ENCODE measurements at places on chromosomes 11 and 22.

- no peak for DNase-seq
Observed at GRCh38 chr11:134731213-134731961, 319.3 kb upstream of the B3GAT1 start.

GRCh38 chr11:68049509-68050370 is 10.9 kb downstream of the TCIRG1 start:
- DNase-seq, result no peak

DNA sequence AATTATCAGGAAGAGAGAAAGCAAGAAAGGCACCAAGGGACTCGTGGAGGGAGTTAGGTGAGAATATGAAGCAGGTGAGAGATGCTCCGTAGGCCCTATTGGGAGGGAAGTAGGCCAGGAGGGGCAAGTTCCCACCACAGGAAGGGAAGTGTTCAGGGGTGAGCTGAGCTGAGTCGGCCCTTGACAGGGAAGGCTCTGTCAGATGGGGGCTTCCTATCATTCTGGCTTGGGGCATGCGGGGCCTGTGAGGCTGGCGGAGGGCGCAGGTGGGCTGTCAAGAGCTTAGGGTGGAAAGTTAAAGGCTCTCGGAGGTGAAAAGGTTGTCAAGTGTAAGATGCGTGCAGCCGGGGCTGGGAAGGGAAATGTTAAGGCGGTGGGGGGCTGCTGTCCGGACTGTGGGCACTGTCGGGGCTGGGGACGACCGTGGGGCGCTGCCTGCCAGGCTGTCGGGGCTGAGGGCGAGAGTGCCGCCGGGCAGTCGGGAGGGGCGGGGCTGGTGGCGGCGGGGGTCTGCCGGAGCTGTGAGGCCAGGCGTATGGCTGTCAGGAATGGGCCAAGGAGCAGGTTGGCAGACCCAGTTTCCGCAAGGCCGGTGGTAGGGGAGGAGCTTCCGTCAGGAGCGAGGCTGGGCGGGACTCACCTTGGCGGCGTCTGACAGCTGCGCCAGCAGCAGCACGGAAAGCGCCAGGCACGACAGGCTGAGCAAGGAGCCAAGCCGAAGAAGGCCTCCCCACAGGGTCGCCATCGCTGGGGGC is 496 bp downstream of the TMEM9B start:
- no peak for DNase-seq

- DNase-seq, result no peak
Observed at GRCh38 chr11:47511917-47512316, 41.0 kb downstream of the CELF1 start.

DNA sequence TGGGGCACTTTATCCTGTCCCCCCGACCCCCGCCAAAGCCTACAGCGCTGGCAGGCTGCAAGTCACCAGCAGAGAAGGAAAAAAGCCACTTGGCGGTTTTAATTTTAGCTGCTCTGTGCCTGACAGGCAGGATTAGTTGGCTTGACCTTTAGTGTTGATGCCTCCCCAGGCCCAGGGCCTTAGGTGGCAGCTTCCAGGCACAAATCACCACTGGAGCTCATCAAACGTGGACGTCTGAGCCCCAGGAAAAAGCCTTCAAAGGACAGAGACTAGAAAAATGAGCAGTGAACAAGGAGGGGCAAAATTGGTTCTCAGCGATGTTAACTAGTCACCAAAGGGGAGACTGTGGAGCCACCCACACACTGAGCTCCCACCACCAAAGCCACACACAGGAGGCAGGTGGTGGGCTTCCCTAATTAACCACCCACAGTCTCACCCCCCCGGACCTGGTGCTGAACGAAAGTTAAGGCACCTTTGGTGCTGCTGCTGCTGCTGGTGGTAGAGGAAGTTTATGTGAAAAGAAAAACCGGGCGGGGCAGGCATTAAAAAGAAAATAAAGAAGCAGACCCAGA is 4.4 kb upstream of the PYGM start:
- no peak for DNase-seq

DNA sequence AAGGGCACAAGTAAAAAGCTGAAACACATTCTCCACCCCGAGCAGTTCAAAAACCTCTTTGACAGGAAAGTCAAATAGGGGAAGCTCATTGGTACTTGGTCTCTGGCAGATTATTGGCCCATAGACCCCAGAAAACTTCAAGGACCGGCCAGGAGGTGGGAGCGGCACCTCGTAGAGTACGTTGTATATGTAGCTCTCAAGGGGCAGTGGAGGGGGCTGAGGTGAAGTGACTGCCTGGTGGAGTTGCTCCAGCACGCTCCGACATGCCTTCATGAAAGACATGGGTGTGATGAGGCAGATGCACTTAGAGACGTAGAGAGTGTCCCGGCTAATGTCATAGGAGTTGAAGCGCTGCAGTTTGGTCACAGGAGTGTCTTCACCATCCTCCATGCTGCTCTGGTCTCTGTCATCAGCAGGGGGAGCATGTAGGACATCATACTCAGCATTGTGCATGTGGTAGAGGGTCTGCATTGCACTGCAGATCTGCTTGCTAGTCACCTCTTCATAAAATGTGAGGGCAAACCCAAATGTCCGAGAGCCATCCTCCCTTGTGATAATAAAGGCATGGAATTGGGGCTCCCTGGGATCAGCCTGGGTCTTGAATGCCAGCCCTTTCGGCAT is 61.3 kb downstream of the DENND5A start:
- DNase-seq, result no peak

- DNase-seq, result no peak
Observed at GRCh38 chr22:23563111-23563510, 17.0 kb downstream of the IGLL1 start.

DNA sequence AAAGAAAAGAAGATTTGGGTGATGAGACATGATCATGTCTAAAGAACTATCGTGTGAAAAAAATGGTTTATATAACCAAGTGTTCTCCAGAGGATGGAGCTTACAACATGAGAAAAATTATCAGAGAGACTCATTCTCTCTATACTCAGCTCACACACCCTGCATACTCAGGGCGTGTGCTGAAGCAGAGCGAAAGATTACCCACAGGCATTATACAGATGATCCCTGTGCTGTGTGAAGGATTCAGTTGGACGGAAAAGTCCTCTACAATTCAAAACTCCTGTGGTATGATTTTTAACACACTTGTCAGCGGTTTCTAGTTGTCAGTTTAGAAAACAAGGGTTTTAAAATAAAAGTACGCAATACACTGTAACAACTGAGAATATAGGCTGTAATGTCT is 267.3 kb downstream of the DLG2 start:
- no peak for DNase-seq

- no peak for DNase-seq
Observed at GRCh38 chr11:2808850-2809846, 76.4 kb downstream of the CDKN1C start.

DNA sequence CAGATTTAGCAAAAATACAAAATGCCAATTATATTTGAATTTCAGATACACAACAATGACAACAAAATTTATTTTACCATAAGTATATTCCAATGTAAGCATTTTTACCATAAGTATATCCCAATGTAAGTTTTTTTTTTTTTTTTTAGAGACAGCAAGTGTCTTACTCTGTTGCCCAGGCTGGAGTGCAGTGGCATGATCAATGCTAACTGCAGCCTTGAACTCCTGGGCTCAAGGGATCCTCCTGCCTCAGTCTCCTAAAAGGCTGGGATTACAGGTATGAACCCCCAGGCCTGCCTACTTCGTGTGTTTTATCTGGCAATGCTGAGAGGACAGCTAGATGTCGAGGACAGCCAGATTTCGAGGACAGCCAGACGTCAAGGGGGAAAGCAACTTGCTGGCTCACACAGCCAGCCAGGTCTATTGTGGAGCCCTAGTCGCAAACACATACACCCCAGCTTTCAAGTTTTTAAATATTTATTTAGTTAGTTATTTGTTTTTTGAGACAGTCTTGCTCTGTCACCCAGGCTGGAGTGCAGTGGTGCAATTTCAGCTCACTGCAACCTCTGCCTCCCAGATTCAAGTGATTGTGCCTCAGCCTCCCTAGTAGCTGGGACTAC is 1.1 kb upstream of the SERPING1 start:
- DNase-seq, result no peak

DNA sequence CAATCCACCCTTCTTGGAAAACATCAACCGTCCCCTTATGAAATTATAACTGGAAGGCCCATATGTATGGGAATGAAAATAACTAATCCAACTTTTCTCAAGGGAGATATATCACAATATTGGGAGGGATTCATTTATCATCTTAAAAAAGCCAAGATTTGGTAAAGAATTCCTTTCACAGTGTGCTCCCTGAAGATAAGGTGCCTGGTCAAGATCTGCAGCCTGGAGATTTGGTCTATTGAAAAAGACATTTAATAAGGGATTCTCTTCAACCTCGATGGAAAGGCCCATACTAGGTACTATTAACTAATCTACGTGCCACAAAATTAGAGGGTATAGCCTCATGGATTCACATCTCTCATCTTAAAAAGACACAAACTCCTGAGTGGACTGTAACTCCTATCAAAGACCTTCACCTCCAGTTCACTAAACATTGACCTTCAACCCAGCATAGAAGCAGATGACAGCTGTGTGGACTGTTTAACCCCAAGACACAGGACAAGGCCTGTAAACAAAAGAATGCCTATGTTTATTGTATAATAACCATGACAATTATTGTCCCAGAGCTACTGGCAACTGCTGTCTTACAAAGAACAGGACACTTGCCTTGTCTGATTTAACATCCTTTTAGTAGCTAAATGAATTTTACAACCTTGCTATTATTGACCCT is 4.8 kb upstream of the FDX1 start:
- DNase-seq, result no peak

- no peak for DNase-seq
Observed at GRCh38 chr11:15867871-15868270, 488.5 kb downstream of the SOX6 start.

DNA sequence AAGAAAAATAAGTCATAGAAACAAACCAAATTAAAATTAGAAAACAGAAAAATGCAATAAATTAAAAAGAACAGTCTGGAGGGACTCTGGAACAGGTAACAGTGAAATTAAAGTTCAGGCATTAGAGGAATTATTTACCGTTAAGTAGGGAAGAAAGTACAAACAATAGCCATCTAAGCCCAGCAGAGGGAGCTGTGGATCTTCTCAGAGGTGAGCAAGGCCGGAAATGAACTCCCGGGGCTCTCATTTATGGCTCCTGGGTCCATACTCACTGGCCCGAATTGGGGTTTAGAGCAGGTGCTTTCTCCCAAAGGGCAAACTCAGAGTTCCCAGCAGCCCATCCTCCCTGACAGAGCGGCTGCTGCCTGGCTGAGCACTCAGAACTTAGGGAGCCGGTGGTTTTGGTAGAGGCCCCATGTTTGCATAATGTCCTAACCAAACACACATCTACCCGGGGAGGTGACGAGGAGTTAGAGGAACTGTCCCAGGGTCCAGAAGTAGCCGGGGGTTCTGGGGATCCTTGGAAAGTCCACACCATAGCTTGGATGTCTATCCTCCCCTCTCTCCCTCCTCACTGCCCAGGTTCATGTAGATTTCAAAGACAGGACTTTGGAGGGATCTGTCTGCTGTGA is 87.8 kb upstream of the VPREB1 start:
- peak; percentile 38 for DNase-seq

GRCh38 chr11:23543651-23544222 is 683.5 kb upstream of the CCDC179 start:
- no peak for DNase-seq

- no peak for DNase-seq
Observed at GRCh38 chr11:61918938-61919704, 1.8 kb upstream of the RAB3IL1 start.

DNA sequence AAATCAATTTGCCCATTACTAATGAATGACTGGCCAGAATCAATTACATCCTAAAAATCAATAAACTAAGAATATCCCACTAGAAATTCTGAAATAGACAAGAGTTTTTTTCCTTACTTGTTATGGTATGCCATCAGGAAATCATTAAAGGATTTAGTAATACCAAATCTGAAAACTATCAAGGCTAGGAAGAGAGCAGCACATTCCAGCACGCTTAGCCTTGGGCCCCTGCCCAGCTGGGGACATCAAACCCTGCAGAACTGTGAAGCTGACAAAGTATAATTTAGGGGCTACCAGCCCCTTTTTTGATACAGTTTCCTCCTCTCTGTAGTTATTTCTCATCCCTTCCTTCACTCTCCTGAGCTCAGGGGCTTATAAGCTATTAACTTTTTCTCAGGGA is 247.8 kb upstream of the ZC3H12C start:
- DNase-seq, result no peak

DNA sequence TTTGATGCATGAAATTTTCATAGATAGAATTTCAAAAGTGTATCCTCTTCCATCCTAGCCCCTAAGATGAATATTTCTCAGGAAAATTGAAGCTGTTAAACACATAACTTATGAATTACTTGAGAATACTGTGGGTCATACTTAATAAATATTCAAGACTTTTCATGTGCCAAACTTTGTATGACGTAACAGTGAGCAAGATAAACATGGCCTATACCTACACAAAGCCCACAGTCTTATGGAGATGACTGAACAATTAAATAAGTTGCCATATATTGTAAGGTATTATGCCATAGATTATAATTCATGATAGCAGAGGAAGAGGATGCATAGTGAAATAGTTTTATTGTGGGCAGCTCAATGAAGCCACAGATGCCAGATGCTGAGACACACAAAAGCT is 620.7 kb upstream of the ANO5 start:
- DNase-seq, result no peak

DNA sequence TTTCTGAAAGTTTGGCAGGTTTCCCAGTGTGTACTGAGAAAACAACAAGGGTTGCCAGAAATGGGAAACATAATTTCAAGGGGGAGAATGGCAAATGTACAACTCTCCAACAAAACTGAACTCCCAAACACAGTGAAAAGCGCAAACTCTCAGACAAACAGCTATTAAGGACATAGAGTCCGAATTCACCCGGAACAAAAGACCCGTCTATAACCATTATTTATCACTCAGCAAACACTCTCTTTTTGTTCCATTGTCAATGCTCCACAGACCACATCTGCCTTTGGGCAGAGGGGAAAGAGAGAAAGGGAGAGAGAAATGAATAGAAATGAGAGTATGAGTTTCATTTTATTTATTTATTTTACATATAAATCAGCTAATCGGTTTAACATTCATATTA is 21.7 kb downstream of the KIRREL3 start:
- no peak for DNase-seq

- no peak for DNase-seq
Observed at GRCh38 chr11:93487032-93487483, 56.1 kb downstream of the SMCO4 start.

DNA sequence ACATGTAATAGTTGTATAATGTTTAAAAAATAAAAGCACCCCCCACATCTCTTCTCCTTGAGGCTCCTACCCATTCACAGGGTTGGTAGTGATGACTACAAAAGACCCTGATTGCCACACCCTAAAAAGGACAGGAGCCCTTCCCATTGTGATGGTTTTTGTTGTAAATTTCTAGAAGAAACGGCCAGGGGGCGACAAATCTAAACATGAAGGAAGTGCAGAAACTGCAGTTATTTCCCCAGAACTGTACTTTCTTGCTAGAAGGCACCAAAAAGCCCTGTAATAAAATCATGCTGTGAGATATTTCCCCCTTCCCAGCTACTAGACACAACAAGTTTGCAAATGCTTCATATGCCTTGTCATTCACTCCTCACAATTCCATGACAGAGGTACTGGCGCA is 10.8 kb downstream of the PRR5L start:
- DNase-seq, result no peak

GRCh38 chr11:22477312-22477711 is 139.1 kb downstream of the SLC17A6 start:
- no peak for DNase-seq

- DNase-seq, result no peak
Observed at GRCh38 chr22:37489983-37490382, 3.8 kb upstream of the MFNG start.
